ENCODE measurements at places on chromosomes 16 and 17.

DNA sequence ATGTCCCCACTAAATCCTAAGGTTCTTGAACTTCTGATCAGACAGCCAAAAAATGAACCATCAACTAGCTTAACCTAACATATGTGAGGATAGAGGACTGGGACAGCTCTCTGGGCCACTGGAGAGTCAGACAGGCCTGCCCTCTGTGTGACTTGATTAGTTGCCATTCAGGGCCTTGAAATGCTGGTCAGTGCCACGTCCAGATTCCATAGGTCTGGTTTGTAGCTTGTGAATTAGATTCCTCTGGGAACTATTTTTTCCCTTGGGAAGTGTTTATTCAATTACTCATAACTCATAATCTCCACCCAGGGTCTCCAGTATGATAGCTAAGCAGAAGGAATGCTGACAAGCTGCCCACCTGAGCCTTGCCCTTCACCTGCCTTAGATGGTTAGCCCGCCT is 48.2 kb downstream of the IGF2BP1 start:
- DNase-seq, result no peak

DNA sequence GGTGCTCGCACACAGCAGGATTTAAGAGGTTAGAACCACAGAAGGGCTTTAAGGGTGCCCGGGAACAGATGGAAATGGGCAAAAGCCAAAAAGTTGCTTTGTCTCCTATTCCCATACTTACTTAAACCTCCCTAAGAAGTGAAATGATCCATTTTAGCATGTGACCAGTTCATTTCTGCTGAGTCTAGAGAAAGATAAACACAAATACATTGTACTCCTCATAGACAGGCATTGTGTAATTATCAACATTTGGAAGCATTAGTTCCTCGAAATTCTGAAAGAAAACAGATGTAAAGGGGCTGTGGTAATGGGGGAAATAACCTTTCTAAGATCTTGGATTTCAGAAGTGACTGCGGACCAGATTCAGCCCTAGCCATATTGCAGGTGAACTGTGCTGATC is 178.3 kb downstream of the CYB561 start:
- no peak for DNase-seq

DNA sequence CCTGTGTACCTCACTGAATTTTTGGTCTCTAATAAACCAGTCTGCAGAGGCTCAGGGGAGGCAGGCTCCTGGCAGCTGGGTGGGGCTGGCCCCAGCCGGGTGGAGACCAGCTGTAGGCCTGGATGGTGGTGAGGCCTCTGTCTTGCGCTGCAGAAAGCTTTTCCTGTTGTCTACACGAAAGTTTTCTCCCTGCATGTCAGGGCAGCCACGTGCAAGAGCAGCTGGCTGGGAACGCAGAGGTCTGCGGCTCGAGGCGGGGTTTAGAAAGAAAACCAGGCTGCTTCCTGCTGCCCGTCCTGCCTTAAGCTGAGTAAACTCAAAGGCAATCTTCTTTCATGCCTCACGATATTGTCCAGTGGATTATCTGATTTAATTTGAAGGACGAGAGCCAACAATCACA is 2.4 kb downstream of the SERPINF1 start:
- no peak for DNase-seq

GRCh38 chr17:60864708-60865005 is 187.0 kb downstream of the BCAS3 start:
- no peak for DNase-seq

GRCh38 chr16:24677388-24677787 is 52.1 kb upstream of the TNRC6A start:
- no peak for DNase-seq

- DNase-seq, result no peak
Observed at GRCh38 chr17:83125515-83126274, 46.3 kb downstream of the METRNL start.

GRCh38 chr16:84617041-84617790 is 662 bp downstream of the COTL1 start:
- DNase-seq, result no peak

Measured in LNCaP clone FGC (cell line).